ENCODE measurements at places on chromosomes 6 and 20.

DNA sequence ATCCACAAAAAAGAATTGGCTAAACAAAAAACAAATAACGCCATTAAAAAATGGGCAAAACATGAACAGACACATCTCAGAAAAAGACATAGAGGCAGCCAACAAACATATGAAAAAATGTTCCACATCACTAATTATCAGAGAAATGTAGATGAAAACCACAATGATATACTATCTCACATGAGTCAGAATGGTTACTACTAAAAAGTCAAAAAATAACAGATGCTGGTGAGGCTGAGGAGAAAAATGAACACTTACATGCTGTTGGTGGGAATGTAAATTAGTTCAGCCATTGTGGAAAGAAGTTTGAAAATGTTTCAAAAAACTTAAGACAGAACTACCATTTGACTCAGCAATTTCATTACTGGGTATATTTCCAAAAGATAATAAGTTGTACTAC lies 430.1 kb upstream of the JAG1 start:
- no peak for DNase-seq

DNA sequence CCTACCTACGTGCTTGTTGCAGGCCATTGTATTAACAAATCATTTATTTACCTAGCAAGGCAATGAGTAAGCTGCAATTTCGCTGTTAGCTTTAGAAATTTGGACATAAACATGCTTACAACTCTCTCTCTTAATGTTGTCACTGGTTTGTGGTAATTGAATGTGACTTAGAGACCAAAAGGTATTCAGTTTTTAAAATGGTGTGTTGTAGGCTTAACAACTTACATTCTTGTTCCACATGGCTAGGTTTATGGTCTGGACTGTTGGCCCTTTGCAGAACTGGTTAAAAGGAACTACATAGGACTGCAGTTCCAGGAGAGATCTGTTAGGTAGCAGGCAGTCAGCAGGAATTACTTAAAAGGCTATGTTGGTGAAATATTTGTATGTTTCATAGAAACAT lies 10.3 kb upstream of the CTAGE9 start:
- DNase-seq: no peak

DNA sequence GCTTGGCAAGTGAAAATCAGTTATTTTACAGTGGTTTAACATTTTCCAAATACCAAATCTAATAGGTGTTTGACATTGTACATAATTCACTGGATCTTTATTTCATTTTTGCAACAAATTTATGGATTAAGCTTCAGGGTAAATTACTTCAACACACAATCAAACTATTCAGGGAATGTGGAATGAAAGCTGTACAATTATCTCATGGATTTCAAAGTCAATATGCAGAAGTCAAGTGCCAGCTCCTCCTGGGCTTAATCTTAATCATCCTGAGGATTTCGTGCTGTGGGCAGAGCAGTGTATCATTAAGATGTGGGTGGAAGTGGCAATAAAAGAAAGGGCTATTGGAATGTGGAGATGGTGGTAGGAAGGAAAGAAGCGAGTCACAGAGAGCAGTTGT lies 548.8 kb downstream of the COL12A1 start:
- no peak for DNase-seq

DNA sequence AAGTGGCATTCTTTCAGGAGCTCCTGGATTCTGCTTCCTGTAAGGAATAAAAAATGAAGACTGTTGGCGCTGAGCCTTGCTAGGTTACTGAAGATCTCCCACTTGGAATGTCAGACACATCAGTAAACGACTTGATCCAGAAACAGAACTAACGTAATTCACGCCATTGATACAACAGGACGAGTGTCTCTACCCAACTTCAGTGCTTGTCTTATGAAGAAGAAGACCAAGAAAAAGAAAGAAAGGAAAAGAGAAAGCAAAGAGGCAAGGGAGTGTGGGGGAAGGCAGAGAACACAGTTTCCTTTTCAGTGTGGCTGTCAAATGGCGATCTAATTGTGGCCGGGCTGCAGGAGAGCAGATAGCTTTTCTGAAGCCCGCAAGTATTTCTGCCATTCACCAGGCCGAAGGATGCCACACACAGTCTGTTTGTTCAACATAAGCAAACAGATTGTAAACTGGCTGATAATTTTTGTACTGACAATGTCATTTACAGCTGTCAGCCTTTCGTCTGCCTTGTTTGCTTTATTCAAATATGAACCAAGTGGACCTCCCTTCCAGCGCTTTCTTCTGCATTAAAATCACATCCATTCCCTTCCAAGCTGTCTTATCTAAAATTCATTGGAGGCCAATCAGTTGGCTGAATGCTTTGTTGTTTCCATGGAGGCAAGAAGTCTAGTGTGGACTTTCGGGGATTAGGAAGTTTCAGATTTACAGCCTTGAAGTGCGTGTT lies 180.6 kb downstream of the FOXA2 start:
- no peak for DNase-seq

GRCh38 chr6:1608222-1609040 lies 1.3 kb upstream of the FOXC1 start:
- no peak for DNase-seq

- DNase-seq: no peak
Observed at GRCh38 chr6:148983966-148984365, 237.1 kb downstream of the UST start.

DNA sequence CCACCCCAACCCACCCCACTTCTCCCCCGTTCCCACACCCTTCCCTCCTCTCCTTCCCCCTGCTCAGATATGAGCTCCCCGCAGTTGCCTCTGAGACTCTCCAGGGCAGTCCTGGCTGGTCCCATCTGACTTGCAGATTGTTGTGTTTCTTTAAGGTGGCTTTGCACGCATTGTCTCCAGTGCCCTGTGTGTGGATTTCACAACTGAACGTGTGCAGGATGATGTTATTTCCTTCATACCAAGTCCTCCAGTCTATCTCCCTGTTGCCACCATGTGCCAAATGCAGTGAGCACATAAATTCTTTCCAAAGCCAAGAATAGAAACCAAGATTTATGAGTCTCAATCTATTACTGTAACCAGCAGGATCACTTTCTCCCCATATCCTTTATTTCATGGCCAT lies 79.1 kb downstream of the TMEM242 start:
- DNase-seq: no peak

DNA sequence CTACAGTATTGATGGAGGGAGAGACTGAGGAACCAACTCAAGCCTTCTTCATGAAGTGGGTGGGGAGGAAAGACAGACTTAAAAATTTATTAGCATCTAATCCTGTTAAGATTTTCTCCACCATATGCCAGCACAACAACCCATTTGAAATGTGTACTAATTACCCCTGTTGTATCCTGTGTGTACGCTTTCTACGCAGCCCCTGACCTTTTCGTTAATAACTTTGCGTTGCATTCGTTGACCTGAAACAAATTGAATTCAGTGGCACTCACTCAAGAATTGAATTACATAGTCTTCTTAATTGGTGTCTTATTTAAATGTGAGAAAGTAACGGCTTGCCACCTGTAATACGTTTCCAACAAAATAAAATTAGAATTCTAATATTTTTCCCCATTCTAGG lies 113.9 kb downstream of the LINC00237 start:
- no peak for DNase-seq

DNA sequence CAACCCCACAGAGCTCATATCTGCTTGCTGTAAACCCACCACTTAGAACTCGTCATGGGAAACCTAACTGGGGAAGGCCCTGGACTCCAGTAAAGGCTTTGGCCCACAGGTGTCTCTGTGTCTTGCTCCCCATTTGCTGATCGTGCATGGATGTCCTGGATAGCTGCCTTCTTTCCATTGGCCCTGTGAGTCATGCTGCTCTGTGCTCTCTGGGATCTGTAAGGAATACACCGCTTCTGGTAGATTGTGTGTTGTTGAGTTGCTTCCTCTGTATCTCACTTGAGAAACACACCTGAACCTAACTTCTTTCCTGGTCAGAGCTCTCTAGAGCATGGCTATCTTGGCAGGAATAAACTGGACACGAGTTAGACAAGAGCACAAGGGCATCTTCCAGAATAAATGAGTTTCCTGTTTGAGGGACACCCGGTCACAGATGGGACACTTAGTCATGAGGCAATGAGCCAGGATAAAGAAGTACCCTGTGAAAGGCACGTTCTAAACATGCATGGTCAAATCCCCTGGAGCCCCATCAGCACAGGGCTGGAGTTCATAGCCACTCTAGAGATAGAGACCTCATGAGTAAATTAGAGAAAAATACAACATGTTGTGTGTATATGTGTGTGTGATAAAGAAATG lies 99.6 kb upstream of the TMEM170B start:
- no peak for DNase-seq

- no peak for DNase-seq
Observed at GRCh38 chr20:46548688-46549087, 1.8 kb downstream of the OCSTAMP start.

GRCh38 chr20:21391185-21391971 lies 5.9 kb downstream of the NKX2-4 start:
- no peak for DNase-seq

GRCh38 chr6:38261626-38262025 lies 378.1 kb downstream of the BTBD9 start:
- DNase-seq: no peak

GRCh38 chr20:47981222-47981621 lies 195.9 kb upstream of the SULF2 start:
- no peak for DNase-seq

GRCh38 chr20:3014662-3015061 lies 28.8 kb upstream of the GNRH2 start:
- no peak for DNase-seq

- no peak for DNase-seq
Observed at GRCh38 chr6:83443516-83443915, 12.7 kb upstream of the ME1 start.

- no peak for DNase-seq
Observed at GRCh38 chr6:147166992-147167391, 37.2 kb upstream of the STXBP5 start.

Data from T-cell (primary cell).